ENCODE measurements at places on chromosomes 2 and 18.
A peak's percentile ranks its signal among the peaks of the same experiment; 100 is the strongest.

DNA sequence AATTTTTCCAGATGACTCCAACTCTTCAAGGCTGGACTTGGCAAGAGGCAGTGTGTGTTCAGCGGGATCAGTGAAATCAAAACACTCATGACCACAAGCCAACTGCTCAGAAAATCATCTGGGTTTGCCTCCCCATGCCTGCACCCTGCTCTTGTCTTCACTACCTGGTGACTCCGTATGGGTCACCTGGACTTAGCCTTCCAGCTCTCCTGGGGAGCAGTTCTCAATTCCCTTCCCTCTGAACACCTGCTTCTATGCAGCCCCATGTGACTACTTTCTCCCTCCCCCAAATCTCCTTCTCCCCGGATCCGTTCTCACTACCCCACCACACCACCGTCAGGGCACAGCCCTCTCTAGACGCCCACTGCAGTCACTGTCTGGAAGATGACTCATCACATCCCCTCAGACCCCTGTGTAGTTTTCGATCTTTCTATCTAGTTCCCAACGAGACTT is 130.2 kb upstream of the ID2 start:
- DNase-seq = no peak

DNA sequence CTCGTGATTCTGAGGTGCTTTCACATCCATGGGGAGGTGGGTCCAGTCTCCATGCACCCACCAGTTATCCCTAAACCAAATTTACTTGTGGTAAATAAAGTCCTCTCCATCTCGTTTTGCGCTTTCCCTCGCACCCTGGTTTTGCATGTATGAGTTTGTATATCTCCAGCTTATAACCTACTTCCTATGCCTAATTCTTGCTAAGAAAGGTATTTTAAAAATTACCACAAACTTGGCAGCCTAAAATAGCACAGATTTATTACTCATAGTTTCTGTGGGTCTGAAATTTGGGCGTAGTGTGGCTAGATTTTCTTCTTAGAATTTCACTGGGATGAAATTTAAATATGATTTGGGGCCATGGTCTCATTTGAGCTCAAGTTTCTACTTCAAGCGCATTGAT is 511.5 kb downstream of the NYAP2 start:
- DNase-seq = no peak

- no peak for DNase-seq
Observed at GRCh38 chr2:60706021-60706420, 50.0 kb upstream of the PAPOLG start.

DNA sequence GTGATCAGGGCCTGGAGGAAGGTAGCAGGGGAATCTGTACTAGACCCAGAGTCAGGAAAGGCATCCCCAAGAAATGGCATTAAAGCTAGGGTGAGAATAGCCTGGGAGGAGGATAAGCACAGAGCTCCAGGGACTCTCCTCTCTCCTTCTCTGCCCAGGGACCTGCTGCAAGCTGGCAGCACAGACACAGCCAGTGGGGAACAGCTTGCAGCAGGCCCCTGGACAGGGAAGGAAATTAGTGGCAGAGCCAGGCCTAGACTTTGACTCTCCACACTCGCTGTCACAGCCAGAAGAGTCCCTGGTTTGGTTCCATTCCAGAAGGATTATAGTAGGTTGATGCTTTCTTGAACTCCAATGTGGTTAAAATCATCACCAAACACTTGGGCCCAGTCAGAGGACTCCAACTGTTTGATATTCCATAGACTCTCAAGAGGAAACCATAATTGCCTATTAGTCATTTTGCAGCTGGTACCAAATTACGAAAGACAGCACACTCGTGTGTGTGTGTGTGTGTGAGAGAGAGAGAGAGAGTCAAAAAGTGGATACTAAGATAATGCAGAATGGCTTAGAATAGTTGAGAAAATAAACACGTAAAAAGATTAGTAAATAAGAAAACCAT is 95.5 kb upstream of the ATP8B1 start:
- no peak for DNase-seq

DNA sequence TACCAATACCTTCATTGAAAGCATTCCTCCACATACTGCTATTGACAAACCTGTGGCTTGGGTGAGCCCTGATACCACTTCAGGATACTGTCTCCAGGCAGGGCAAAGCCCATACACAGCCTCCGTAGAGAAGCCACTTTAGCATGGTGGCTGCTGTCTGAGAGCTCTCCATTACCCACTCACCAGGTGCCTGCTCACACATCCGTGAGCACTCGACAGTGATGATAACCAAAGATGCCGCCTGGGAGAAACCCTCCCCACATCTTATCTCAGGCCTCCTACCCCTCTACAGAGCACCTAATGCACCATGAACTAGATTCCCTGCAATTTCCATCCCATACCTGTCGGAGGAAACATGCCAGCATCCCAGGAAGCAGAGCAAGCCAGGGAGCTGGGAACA is 57.6 kb upstream of the KLHL29 start:
- no peak for DNase-seq

- no peak for DNase-seq
Observed at GRCh38 chr2:170486730-170487129, 228.4 kb upstream of the SP5 start.

DNA sequence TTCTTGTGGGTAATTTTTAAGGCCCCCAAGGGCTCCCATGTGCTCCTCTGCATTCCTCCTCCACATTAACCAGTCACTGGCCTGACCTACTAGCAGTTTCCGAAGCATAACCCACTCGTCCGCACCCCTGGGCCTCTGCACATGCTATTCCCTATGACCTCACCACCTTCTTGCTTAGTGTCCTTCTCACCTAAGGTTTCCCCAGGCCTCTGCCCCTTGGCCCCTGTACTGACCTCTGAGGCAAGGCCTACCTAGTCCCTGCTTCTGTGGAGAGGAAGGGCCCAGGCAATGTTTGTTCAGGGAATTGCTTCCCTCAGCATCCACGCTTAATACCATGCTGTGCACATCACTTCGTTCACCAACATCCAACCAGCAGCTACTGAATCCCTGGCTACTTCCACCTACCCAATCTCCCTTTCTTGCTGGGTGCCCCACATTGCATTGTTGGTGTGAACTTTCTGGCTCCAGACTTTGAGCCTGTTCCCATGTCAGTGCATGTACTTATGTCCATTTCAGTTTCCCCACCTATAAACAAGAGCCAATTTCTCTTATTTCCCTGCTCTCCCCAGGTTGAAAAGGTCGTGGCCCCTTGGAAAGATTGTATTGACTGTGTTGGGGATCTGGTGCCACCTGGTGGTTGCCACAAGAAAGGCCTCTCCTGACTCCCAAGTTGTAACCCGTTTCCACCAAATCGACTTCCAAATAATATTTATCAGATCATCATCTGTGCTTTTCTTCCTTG is 19.2 kb upstream of the TMEM177 start:
- no peak for DNase-seq

DNA sequence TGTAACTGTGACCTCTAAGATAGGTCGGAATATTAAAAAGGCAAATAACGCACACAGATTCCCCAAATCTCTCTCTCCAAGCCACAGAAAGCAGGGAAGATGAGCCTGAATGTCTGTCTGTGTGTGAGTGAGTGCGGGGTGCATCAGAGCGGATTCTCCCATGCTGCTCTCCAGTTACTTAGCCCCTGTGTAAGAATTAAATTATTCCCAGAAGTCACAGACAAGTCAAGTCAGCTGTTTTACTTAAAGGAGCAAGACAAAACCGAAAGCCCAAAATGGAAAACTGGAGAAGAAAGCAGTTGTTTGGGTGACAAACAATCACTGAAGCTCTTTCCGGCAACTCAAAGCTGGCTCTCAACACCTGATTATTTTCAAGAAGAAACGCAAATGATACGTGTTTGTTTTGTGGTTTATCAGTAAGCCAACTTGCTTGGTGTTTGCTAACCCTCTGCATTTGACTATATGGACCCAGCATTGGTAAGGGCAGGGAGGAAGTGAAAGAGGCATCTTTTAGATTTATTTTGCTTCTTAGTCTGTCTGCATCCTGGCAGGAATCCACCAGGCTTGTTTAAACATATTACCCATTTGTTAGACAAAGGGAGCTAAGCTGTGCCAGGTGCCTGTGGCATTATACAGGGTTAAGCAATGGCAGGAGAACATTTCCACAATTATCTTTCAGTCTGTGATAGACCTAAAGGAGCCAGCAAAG is 121.5 kb upstream of the CREB1 start:
- DNase-seq = no peak

GRCh38 chr18:79867666-79868065 is 69.9 kb downstream of the KCNG2 start:
- DNase-seq = no peak

DNA sequence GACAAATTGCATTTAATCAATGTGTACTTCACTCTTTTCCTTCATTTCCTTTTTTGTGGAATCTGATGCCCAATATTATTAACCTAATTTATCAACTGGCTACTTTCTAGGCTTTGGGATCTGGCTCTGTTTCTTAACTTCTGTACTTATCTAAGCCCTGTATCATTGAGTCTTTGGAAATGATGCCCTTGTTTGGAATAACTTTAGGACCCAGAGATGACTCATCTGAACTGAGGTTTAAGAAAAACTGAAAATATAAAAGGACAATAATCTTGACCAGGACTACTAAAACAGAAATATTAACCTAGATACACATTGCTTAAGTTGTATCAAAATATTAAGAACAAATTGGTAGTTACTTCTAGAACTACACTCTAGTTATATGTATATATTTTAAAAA is 600.8 kb downstream of the CPS1 start:
- no peak for DNase-seq

- DNase-seq = no peak
Observed at GRCh38 chr2:234324116-234324515, 172.8 kb downstream of the ARL4C start.

GRCh38 chr18:48993586-48993985 is 42.8 kb upstream of the SMAD7 start:
- no peak for DNase-seq

DNA sequence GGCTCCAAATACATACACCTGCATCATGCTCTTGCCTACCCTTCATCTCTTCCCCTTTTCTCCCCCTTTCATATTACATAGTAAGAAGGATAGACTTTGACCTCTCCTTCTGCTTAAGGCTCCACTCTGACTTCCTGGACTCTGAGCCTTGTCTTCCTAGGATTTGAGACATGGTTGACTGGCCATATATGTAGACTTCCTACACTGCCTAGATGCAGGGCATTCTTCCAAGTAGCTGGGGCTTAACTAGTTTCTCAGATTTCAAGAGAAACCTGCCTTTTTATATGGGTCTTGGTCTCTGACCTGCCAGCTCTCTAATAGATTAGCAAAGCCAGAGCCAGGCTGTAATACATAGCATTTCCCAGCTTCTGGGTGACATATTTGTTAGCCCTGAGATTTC is 35.4 kb upstream of the CYP26B1 start:
- DNase-seq = no peak

GRCh38 chr2:33363325-33364298 is 112.8 kb upstream of the RASGRP3 start:
- no peak for DNase-seq

GRCh38 chr2:65504201-65504600 is 71.8 kb upstream of the SPRED2 start:
- no peak for DNase-seq

DNA sequence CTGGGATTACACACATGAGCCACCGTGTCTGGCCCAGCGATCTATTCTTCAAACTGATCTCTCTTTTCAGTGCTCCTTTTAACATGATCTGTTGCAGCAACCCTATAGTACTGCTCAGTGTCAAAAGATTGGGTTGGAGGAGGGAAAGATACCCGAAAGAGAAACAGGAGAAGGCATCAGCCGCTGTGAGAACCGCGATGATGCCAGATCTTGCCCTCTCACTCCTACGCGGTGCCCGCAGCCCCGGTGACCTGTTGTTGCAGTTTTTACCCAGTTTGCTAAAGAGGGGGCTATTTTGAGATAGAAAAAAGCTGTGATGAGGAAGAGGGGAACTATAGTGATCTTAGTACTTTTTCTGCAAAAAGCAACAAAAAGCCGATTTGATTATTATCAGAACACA is 335.5 kb downstream of the KCNS3 start:
- DNase-seq = no peak

DNA sequence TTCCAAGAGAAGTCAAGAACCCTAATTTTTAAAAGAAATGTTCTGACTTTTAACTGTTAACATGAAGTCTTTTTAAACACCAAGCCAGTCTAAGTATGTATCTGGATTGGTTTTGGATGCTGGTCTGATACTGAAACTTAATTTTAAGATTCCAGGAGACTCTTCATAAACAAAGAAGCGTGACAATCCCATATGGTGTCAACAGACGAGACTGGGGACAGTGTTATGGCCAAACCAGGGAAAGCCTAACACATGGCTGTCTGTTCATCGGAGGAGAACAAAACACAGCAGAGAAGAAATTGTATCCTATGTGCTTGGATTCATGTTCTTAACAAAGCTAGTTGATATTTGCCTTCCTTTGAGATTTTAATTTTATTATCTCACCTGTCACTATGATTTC is 80.5 kb upstream of the UPP2 start:
- no peak for DNase-seq

DNA sequence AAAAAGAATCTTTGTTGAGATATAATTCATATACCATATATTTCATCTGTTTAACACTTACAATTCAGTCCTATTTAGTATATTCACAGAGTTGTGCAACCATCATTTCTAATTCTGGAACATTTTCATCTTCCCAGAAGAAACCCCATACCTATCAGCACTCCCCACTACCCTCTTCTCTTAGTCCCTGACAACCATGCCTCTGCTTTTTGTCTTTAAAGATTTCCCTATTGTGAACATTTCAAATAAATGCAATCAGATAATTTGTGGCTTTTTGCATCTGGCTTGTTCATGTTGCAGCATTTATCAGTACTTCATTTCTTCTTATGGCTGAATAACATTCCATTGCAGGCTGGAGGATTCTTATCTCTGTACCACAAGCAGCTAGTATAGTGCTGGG is 305.9 kb upstream of the MEX3C start:
- DNase-seq = no peak

- DNase-seq = no peak
Observed at GRCh38 chr18:2932247-2933181, 80.4 kb downstream of the LPIN2 start.

- peak; percentile 7 for DNase-seq
Observed at GRCh38 chr18:2104620-2105462, 466.5 kb downstream of the METTL4 start.

DNA sequence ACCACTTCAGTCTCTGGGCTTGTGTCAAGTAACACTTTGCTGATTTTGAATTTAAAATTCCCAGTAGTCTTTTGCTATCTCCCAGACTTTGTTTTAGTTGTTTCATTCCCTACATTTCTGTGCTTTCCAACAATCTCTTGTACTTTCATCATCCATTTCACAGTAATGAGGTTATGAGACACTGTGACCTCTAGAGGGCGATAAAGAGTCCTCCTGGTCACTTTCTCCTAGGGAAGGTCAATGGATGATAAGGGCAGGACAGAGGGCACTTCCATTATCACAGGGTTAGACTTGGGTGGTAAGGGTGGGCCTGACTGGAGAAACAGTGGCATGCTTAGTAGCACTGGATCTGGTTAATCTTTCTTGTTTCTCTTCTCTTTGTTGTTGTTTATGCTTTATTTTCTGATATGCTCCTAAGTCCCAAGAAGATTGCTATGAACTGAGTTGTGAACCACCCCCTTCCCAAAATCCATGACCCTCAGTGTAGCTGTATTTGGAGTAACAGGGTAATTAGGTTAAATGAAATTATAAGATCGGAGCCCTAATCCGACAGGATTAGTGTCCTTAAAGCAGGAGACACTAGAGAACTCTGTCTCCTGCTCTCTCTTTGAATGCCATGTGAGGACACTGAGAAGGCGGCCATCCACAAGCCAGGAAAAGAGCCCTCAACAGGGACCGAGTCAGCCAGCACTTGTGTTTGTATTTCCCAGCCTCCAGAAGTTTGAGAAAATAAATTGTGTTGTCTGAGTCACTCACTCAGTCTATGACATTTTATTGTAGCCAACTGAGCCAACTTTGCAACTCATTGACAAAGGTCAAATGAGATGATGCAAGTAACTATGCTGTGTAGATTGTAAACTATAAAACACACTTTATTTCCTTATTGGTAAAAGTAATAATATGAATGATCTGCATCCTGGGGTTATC is 779.2 kb downstream of the CNTNAP5 start:
- DNase-seq = no peak
